ENCODE measurements at places on chromosomes 2 and 18.

- no peak for DNase-seq
Measured at GRCh38 chr18:70448588-70448987, 159.7 kb downstream of the SOCS6 start.

- DNase-seq, result no peak
Measured at GRCh38 chr2:31539505-31539904, 41.2 kb downstream of the SRD5A2 start.

GRCh38 chr2:215425021-215425782 is 10.7 kb downstream of the FN1 start:
- no peak for DNase-seq

- no peak for DNase-seq
Measured at GRCh38 chr2:235044501-235045271, 92.9 kb downstream of the SH3BP4 start.

DNA sequence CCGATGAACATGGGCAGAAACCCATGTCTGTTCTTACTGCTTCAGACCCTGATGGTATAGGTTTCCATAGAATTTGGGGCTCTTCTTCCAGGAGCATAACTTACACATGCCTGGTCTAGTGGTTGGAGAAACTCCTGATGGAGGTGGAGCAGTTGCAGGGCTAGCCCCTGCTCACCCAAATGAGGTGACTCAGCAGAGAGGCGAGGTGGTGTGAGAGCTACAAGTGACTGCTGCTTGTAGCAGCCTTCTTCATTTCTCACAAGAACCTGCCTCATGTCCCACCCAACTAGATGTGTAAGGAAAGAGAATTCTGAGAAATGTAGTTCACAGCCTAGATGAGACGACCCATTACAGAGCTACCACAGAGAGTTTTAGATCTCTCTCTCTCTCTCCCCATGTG is 105.3 kb downstream of the ZNF407 start:
- no peak for DNase-seq

- DNase-seq, result no peak
Measured at GRCh38 chr2:12619975-12620374, 96.8 kb upstream of the TRIB2 start.

GRCh38 chr2:11212645-11213044 is 57.4 kb downstream of the SLC66A3 start:
- DNase-seq, result no peak

DNA sequence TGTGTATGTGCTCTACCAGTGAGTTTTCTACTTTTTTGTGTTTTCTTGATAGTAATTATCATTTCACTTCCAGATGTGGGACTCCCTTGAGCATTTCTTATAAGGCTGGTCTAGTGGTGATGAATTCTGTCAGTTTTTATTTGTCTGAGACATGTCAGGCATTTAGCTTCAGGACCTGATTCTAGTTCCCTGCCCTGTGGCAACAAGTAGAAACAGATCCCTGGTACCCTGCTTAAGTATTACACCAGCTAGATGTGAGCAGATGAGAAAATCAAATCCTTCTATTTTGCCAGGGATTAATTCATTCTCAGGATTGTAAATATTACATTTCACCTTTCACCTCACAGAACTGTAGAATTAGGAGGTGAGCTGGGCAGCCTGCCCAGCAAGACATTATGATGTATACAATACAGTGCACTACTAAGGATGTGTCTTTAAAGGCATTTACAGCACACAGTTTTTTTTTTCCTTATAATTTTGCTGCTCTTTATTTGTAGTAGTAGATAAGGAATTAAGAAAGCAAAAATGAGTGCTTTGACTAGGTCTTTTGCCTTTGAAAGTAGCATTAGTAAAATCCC is 35.1 kb downstream of the GALM start:
- DNase-seq, result no peak

- no peak for DNase-seq
Measured at GRCh38 chr2:235543128-235543750, 49.4 kb downstream of the AGAP1 start.

DNA sequence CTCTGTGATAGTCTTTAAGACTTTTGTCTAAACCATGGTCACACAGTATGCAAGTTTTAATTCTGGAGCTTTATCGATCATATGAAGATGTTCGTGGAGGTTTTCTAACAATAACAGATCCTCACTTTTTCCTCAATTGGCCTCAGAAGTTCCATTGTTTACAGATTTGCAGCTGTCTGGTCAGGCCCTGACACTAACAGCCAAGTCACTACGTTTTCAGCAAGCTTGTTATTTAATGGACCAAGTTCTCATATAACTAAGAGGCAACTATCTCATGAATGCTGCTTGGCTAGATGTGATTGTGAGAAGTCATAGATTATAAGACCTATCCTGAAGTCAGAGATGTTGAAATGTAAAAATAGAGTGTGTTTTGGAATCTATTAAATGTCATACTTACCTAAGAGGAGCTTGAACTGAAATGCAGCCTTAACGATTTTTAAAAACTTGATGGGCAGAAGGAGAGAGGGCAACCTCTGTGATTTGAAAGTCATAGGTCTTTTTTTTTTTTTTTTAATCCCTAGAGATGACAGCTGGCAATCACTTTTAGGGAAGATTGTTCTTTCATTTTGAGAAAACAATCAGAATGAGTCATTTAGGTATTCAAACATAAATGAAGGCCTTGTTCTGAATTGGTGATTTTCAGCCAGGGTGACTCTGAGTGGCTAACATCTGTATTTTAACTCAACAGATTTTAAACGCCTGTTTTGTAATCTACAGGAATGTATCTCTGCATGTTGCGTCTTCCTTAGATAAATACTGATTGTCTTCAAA is 48.4 kb upstream of the NEMP2 start:
- no peak for DNase-seq

- no peak for DNase-seq
Measured at GRCh38 chr18:26911840-26912239, 46.3 kb upstream of the AQP4 start.

DNA sequence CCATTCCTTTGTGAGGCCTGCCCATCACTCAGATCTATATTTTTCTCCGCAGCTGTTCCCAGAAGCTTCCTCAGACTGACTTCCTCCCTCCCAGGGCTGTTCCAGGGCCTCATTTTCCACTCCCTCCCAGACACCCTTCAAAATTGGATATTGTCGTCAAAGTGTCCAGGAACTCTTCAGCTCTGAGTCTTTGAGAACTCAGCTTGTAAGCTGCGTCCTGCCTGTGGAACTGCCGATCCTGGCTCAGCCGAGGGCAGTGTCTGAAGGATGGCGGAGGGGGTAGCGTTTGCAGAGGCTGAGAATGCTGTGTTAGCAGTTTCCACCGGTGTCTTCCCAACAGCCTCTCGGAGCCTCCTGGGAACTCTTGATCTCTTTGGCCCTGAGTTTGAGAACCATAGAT is 27.1 kb downstream of the NCK2 start:
- no peak for DNase-seq

GRCh38 chr2:44949329-44950151 is 8.0 kb downstream of the SIX3 start:
- DNase-seq, result no peak

DNA sequence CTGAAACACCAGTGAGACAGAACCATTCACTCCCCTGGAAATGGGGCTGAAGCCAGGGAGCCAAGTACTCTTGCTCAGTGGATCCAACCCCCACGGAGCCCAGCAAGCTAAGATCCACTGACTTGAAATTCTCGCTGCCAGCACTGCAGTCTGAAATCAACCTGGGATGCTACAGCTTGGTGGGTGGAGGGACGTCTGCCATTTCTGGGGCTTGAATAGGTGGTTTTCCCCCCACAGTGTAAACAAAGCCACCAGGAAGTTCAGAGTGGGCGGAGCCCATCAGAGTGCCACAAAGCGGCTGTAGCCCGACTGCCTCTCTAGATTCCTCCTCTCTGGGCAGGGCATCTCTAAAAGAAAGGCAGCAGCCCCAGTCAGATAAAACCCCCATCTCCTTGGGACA is 292.8 kb downstream of the LNPK start:
- DNase-seq, result no peak

DNA sequence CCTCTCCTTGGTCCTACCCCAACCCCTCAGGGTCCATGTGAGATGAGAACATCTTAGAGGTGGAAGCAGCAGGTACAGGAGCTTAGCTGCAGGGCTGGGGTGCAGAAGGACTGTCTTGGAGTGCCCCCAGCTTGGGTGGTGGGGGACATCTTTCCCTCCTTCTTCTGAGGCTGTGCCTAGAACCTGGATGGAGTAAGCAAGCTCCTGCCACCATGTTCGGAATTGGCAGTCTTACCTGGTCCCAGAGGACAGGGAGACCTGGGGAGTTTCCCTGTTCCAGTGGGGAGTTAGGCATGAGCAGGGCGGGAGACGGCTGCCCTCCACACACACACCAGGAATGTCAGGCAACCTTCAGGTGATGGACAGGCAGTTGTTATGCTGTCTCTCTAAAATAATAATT is 131.0 kb upstream of the COPS8 start:
- DNase-seq, result no peak

DNA sequence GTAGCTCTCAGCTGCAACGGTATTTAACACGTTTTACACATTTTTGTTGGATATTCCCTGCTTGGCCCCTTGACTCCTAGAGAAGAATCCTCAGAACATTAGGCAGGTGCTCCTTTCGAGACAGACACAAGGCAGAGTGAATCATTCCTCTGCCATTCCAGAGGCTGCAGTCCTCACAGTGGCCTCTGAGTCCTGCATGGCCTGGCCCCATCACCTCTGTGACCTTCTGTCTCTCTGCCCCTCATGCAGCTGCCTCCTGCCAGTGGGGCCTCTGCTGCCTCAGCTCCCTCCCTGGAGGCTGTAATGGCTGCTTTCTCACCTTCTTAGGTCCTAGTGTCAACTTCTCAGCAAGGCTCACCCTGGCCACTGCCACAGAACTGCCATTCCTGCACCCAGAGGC is 101.3 kb downstream of the PTPRM start:
- DNase-seq, result no peak

DNA sequence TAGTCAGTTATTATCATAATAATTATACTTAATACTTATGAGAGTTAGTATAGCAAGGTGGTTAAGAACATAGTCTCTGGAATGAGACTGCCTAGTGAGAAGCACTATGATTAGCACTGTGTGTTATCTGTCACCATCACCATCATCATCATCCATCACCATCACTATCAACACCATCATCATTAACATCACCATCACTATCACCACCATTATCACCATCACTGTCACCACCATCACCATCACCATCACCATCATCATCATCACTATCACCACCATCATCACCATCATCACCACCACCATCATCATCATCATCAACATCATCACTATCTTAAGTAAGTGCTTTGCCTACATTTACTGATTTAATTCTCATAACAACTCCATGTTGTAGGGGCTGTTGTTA is 39.6 kb downstream of the SRSF7 start:
- DNase-seq, result no peak

- no peak for DNase-seq
Measured at GRCh38 chr18:55699233-55699765, 111.3 kb upstream of the TCF4 start.

DNA sequence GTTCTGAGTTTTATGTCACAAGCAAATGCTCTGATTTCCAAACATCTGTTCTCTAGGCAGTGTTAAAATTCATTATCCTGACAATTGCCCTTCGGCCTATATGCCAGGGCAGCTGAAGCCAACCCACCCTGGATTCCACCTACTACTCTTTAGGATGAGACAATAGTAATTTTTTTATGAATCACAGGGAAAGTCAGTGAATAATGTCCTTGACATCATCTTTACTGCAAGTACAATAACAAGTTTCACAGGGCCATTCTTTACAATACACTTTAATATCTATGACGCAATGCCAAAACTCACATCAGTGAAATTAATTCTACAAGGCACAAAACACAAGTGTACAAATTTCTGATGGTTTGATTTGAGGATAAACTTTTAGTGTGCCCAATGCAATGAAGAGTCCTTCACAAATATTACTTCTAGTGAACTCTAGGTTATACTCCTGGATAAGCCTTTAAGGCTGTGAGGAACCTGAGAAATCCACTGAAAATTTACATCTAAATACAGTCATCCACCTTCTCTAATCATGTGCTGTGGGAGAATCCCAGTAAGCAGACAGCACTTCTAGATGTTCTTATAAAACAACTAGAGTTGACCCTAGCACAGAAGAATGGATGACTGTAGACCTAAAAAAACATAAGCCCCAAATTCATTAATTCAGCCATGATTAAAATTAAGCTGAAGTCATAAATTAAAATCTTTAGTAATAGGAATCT is 77.3 kb upstream of the CTLA4 start:
- DNase-seq, result no peak

- DNase-seq, result no peak
Measured at GRCh38 chr2:135963841-135964240, 21.6 kb downstream of the DARS1 start.

- no peak for DNase-seq
Measured at GRCh38 chr18:46569211-46569610, 87.8 kb downstream of the LOXHD1 start.

DNA sequence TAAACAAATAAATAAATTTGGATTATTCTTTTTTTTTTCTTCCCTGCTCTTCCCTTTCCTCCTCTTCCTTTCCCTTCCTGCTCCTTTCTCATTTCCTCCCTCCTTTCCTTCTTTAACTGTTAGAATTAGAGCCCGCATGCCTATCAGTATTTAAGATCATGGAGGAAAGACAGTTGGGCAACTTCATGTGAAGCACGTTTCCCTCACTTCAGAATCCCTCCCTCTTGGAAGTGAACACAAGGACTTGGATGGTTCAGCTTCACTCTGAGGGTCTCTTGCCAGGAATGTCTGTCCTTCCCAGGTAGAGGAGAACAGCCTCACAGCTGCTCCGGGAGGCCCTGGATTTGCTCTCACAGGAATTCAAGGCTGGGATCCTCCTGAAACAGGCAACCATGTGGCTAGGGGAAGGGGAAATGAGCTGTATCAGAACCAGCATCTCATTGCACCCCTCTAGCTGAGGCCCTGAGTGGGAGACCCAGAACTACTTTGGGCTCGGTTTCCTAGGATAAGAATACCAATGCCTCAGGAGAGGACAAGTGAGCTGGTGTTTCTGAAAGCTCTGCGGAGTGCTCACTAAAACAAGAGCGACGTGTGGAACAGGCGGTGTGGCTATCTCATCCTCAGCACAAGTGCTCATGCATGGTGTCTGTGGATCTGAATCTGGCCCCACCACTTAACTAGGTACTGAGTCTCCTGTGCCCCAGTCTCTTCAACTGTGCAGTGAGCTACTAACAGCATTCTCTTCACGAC is 230.5 kb downstream of the MYCN start:
- no peak for DNase-seq

- no peak for DNase-seq
Measured at GRCh38 chr18:46859855-46860254, 57.5 kb downstream of the PIAS2 start.

DNA sequence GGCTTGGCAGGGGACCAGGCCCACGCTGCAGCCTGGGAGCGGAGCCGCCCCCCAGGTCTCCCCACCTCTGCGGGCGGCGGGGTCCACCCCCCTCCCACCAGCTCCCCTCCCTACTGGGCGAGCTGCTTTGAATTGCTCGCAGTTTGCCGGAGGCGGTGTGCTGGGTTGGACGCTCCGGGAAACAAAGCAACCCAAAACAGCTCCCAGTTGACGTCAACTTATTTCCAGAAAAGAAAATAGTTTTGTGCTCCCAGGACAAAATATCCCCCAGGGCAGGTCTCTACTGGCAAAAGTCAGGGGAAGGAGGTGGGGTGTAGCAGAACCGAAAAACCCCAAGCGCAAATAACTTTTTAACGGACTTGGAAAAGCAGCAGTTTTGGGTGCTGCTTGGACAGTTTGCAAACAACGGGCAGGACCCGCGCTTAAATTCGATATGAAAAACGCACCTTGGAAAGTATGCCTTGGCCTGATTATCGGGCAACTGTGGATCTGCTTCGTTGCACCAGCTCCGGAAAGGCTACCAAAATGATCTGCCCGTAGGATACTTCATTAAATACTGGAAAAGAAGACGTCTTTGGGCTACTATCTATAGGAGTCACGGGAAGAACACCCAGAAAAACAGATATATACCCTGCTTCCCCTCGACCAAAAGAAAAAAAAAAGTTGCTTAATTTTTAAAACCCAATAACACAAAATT is 2.8 kb upstream of the KCTD1 start:
- no peak for DNase-seq

GRCh38 chr2:16154501-16155280 is 214.3 kb downstream of the MYCN start:
- no peak for DNase-seq
